ENCODE measurements at places on chromosomes 7 and 10.

DNA sequence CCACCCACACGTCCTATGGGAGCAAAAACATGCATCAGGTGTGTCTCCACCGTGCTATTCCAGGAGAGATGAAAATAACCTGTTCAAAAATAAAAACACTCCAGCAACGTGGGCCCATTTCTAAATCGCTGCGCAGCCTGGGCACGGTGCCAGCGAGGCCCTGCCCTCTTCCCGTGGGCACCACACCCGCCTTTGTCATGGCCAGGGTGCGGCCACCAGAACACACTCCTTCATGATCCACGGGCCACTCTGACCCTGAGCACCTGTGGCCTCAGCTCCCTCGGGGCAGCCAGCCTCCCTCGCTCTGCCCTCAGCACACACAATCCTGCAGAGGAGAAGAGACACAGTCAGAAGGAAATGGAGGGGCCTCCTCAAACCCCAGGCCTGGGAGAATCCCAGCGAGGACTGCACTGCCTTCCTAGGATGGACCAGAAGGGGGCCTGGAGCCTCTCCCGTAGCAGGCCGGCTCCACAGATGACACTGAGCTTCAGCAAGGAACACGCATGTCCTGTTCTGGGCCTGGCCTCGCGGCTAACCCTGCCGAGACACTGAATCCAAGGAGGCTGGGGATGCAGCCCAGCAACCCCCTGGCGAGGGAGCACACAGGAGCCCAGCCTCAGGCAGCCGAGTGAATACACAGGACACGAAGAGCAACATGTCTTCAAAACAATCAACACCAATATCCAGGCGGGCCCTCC is 169.0 kb downstream of the MAD1L1 start:
- peak; percentile 26 for DNase-seq

- no peak for DNase-seq
Observed at GRCh38 chr7:43749383-43749940, 9.0 kb upstream of the BLVRA start.

GRCh38 chr10:71753091-71753959 is 20.0 kb downstream of the VSIR start:
- no peak for DNase-seq

GRCh38 chr7:48107926-48108472 is 18.9 kb downstream of the UPP1 start:
- no peak for DNase-seq

DNA sequence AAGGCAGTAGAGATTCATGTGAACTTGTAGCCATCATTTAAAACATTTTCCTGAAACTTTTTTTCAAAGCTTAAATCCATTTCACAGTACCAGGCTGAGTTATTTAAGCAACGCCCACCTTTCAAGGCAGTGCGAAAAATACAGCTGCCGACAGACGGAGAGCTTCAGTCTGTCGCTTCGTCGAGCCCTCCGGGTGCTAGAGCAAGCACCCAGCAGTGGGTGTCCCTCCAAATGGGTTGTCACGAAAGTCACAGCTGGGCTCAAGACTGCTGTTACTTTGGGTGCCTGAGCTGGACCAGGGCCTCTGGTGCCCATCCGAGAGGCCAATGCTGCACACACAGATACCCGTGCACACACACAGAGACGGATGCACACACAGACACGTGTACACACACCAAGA is 135.6 kb downstream of the TCERG1L start:
- DNase-seq: no peak

GRCh38 chr10:73798087-73798486 is 12.7 kb downstream of the ZSWIM8 start:
- no peak for DNase-seq

DNA sequence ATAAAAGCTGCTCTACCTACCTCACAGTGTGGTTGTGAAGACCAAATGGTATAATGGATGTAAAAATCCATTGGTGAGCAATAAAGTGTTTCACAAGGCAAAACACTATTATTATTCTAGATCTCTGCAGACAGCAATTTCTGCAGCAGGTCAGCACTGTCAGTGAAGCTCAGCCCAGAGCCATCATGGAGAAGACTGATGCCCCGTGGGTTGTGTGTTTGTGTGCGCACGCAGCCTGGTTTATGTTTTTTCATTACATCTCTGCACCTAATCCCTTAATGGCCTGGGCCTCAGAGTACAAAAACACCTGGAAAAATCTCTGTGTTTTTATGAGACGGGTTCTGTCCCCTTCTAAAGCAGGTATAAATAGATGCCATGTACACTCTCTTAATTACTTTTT is 64.2 kb downstream of the PARP12 start:
- DNase-seq: no peak

- no peak for DNase-seq
Observed at GRCh38 chr10:2759233-2759632, 308.1 kb upstream of the PFKP start.

GRCh38 chr10:115860182-115861107 is 412.6 kb downstream of the GFRA1 start:
- no peak for DNase-seq

DNA sequence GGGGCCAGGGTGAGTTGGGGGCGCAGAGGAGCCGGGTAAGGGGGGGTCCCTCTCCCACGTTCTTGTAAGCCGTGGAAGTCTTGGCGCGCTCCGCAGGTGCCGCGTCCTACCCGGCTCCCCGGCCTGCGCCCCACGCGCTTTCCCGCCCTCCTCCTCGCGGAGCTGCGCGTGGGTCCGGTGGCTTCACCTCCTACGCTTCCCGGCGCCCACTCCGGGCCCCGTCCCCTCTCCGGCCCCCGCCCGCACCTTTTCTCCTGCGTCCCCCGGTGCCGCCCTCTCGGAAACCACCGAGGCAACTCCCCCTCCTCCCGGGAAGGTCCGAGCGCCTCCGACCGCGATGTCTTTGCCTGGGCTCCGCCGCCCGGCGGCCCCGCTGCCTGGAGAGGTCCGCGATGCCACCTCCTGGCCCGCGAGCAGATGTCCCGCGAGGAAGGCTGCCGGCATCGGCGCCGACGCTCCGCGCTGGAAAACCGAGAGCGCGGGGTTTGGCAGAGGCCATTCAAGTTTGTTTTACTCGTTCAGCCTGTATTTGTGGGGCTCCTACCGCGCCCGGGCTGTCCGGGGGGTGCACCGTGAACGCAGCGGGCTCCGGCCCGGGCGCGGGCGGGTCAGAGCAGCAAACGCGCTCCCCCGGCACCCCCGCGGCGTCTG is 2.4 kb upstream of the NKX6-2 start:
- DNase-seq: peak; percentile 9

- no peak for DNase-seq
Observed at GRCh38 chr7:128872394-128872824, 9.8 kb downstream of the ATP6V1F start.

DNA sequence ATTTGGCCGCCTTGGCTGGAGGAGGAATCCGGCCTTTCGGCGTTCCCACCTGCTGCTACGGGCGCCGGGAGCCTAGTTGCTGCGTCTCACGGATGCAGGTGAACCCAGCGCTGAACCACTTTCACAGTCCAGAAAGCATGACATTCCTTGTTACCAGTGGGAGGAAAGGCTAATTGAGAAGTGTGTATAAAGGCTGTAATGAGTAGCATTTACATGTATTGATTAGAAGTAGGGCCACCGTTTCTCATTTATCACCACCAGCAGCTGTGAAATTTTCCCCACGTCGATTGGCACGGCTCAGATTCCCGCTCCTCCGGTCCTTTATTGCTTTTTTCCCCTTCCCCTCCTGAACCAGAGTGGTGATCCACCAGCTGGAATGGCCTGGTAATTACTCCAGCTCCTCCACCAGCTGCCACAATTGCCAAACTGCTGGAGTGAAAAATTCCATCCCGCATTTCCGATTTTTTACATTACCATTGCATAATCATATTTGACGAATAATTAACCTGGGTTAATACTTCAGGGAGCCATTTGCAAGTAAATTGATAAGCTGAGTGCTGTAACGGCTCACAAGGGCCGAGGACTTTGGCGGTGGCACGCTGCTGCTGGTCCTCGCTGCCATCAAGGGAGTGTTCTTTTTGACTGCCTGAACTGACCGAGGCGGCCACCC is 153.3 kb downstream of the POU6F2 start:
- no peak for DNase-seq

DNA sequence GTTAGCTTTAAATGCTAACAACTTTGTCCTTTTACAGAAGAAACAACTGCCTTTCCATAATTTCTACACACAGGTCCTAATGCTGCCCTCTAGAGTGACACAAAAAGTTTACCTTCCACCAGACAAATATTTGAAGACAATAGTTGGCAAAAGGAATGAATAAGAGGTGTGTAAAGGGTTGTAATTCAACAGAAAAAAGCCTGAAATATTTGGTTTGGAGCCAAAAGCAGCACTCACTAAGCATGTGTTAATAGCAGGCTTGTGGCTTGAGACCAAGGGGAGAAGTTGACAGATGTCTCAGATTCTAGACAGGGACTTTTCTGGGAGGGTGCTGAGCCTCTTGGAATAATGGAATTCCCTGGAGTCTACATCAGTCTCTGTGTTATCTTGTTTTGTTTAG is 156.2 kb upstream of the GALNT17 start:
- no peak for DNase-seq

- DNase-seq: no peak
Observed at GRCh38 chr7:80881351-80881900, 37.4 kb downstream of the SEMA3C start.

DNA sequence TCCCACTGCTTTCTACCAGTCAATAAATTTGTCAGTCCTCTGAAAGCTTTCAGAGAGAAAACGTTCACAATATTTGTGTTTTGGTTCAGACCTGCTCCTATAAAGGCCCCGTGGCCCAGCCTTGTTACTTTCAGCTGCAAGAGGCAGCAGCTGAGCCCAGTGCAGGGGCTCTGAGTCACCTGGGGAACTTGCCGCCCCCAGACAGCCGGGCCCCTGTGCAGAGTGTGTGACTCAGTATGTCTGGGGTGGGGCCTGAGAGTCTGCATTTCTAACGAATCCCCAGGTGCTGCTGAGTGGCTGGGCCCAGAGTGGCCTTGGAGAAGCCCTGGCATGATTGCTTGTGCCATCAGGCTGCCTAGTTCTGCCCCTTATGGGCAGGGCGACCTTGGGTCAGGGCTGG is 303.5 kb downstream of the PAXIP1 start:
- DNase-seq: no peak

DNA sequence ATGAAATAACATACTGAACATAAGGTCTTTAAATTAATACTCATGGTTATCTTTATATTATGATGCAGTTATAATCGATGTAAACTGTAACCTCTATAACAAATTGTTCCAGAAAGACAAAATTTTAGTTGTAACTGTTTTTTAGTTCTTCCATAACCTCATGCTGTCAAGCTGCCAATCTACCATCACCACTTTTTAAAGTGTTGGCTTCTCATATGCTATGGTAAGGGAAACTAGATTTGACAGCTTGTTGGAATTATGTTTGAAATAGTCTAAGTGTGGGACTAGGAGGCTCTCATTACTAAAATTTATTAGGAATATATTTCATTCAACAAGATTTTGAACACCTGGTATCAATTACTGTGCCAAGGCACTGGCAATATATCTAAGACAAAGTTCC is 105.4 kb downstream of the NRBF2 start:
- DNase-seq: no peak

- DNase-seq: peak; percentile 51
Observed at GRCh38 chr7:128879939-128880746, 17.5 kb downstream of the ATP6V1F start.

- peak; percentile 67 for DNase-seq
Observed at GRCh38 chr10:101569622-101570427, 18.2 kb downstream of the POLL start.

GRCh38 chr10:73894245-73894971 is 16.5 kb upstream of the PLAU start:
- peak; percentile 97 for DNase-seq

GRCh38 chr7:37707754-37708485 is 24.4 kb downstream of the GPR141 start:
- no peak for DNase-seq

GRCh38 chr10:102812231-102812876 is 24.9 kb downstream of the CYP17A1 start:
- no peak for DNase-seq

DNA sequence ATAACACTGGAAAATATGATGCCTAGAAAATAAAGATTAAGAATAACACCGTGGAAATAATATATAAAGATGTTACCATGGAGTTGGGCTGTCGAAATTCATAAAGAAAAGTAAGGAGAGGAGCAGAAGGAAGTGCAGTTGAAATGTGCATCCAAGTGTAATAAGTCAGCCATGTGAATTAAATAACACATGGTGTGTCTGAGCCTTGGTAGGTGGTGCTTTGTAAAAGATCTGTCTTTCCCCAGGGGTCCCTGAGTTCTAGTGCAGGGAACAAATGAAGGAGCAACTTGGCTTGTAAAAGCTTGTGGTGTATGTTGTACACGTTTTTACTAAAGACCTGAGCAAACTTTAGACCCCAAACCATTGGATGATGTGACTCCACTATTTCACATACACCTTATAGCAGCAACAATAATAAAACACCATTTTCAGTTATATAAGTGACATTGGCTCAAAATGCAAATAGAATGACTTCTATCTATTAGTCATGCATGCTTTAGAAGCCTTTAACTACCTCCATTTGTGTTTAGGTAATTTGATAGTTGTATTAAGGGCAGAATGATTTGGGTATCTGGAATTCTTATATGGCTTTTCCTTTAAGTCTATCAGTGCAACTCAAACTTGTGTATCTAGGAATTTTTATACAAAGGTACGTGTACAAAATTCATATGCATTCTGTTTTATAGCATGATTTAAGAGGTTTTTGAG is 11.3 kb downstream of the STARD3NL start:
- no peak for DNase-seq

GRCh38 chr10:91885362-91886079 is 23.8 kb downstream of the FGFBP3 start:
- no peak for DNase-seq

DNA sequence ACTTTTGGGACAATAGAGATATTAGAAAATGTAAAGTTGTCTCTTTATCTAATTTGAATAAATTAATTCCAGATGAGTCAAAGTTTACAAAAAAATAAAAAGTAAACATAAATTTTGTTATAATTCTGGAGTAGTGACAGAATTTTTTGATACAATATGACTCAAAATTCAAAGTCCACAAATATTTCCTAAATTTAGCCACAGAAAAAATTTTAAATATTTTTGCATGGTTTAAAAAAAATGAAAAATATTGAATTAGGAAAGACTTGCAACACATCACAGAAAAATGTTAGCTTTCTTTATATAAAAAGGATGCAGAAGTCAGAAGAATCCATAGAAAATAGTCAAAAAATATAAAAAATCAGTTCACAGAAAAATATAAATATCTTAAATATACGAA is 117.7 kb downstream of the ARHGAP21 start:
- no peak for DNase-seq

- peak; percentile 14 for DNase-seq
Observed at GRCh38 chr7:41834805-41835694, 132.2 kb upstream of the INHBA start.

DNA sequence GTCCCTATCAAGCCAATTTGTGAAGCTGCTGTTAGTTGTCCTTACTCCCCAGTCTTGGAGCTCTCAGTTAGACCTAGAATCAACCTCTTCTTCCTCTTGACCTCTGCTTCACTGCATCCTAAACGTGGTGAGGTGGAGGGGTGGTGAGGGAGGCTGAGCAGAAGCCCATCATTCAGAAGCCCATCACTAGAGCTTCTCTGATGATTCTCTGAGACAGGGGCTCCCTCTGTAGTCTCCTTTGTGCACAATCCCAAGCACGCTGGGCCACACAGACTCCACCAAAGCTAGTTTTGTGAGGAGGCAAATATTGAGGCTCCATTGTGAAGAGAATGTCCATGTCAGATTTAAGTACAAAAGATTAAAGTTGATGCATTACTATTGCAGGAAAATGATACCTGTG is 163.8 kb upstream of the PRSS1 start:
- DNase-seq: no peak
